Head of caudate nucleus (tissue), 42 donors: ENCODE measurements at places on chromosomes 1 and 21.

DNA sequence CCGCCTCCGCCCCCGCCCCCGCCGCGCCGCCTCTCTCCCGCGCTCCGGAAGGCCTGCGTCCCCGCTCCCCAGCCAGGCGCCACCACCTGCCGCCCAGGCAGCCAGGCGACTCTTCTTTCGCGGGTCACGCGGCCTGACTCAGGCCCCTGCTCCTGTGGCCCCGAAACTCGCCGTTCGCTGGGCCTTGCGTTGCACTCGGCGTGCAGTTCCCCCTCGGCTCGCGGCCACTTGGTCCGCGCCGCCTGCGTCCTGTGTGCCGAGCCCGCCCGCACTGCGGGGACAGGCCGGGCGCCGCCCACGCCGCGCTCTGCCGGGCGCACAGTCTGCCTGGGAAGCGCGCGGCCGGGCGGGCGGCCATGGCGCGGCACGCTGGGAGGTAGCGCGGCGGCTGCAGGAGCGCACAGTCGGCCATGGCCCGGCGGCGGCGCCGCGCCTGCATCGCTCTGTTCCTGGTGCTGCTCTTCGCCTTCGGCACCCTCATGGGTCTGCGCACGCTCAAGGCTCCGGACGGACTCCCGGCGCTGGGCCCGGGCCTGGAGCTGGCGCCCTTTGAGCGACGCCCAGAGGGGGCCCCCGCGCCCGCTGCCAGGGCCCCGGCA lies at the start of gene MANEAL:
MANEAL (plus strand) TSS at position 75 of the 599 bp plus-strand sequence; CDS start at position 411, 336 bp downstream.
- DNase-seq: peak; percentile 49

- DNase-seq: no peak
Observed at GRCh38 chr1:62870148-62870547, 86.2 kb downstream of the ATG4C start.

GRCh38 chr1:195948123-195948895 lies 659.9 kb downstream of the KCNT2 start:
- no peak for DNase-seq

GRCh38 chr1:24717887-24718650 lies 27.2 kb upstream of the CLIC4 start:
- DNase-seq: peak; percentile 96

DNA sequence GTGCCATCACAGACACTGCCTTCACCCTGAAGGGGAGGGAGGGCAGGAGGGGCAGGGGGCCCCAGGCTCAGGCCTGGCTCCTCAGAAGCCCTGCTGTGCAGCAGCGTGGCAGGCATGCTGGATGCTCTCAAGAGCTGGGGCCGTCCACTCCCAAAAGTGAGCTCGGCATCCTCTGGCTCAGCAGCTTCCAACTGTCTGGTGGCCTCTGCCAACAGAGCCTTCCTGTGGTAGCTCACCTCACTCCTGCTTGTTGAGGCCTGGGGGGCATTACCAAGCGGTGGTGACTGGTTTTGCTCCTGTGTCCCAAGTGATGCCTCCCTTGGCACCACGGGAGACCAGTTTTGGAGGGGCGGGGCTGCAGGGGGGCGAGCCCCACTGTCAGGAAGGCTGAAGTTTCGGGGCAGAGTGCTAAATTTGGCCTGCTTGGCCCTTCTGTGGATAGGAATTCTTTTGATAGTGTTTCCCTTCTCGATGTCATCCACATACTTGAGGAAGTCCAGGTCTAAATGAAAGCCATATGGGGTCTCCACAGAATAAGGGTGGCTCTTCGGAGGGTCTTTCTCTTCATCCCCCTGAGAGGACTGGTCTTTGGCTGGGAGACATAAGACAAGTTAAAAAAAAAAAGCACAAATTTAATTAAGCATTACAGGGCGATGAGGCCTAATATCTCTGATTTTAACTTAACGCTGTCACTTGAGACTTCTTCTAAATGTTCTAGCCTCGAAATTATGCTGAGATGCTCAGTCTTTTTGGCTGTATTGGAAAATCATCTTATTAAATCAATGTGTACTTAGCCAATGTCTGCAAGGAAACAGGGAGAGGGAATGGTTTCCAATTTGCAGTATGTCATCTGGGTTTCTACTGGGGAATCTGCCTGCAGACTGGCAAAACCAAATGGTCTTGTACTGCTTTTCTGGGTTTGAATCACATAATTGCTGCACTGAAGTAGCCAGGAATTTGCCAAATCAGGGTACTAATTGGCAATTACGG lies 44.4 kb downstream of the KANK4 start:
- no peak for DNase-seq

DNA sequence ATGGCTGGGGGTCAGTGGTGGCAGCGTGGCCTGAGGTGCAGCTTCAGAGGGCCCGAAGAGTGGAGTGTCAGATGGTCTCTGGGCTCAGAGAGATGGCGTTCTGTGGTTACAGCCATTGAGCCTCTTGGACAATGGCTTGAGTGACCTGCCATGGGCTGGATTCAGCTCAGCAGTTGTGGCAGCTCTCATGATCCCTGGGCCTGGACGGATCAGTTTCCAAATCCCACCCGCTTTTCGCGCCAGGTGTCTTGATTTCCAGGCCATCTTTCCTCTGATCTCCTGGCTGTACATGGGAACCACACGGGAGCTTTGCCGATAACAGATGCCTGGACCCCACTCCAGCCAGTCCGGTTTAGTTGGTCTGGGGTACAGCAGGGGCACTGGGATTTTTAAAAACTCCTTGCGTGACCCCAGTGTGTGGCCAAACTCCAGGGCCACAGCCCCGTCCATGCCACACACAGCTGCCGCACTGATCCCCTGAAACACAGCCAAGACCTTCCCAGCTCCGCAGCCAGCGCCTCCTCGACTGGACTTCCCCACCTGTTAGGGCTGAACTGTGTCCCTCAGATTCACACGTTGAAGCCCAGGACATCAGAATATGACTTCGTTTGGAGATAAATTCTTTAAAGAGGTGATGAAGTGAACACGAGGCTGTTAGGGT lies 67.9 kb downstream of the ATP5PO start:
- DNase-seq: no peak

DNA sequence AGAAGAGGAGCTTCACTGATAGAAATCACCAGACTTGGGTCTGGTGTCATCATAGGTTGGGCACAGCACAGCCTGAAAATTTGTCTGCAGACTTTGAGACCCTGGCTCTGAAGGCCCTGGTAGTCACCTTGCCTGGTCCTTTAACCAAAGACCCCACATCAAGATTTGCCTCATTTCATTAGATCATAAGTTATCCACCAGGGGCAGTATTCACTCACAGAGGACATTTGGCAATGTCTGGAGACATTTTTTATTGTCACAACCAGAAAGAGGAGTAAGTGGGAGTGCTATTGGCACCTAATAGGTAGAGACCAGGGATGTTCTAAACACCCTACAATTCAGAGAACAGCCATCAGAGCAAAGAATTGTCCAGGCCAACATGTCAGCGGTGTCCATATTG lies 22.1 kb upstream of the PAX7 start:
- DNase-seq: no peak

GRCh38 chr21:35597750-35598339 lies 462.5 kb downstream of the SETD4 start:
- no peak for DNase-seq

- DNase-seq: no peak
Observed at GRCh38 chr21:41466024-41466820, 40.2 kb downstream of the MX1 start.

GRCh38 chr1:98896711-98897445 lies 107.8 kb downstream of the PLPPR5 start:
- DNase-seq: no peak

DNA sequence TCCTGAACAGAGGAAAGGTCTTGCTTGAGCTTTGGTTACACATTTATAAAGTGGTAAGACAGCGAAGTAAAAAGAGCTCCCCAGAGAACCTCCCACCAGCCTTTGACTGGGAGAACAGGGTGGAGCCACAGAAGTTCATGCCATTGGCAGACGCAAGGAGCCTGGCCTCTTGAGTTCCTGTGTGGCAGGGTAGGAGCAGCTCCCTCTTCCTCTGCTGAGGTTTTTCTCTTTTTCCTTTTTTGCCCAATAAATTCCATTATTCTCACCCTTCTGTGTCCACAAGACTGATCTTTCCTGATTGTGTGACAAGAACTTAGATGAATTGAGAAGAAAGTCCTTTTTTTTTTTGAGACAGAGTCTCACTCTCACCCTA lies 4.3 kb downstream of the THEM4 start:
- no peak for DNase-seq
